ENCODE measurements at places on chromosomes 2 and 18. TPM values are rescaled to one million over a fixed set of nuclear protein-coding genes. Genes with fewer than 3 reads are reported as not detected.

C2orf66 gene
- not detected for total RNA-seq

NCKAP1 gene
- total RNA-seq = 87.2 TPM

- DNase-seq = no peak
These were observed 192.7 kb downstream of the SEPTIN10 start for GRCh38 chr2:109421101-109421500.

- no peak for DNase-seq
These were observed 31.4 kb downstream of the SCG2 start for GRCh38 chr2:223570784-223571183.

GRCh38 chr2:64605026-64605471 lies 48.7 kb downstream of the SERTAD2 start:
- peak; percentile 37 for DNase-seq

- DNase-seq = no peak
These were observed 111.1 kb downstream of the MEP1B start for GRCh38 chr18:32300914-32301313.

All from mucosa of descending colon (tissue), 3 donors.